ENCODE measurements at places on chromosomes 4 and X. TPM values are rescaled to one million over a fixed set of nuclear protein-coding genes. Genes with fewer than 3 reads are reported as not detected.

The MAB21L2 gene
- total RNA-seq: not detected

The NIPAL1 gene
- total RNA-seq: 8.9 TPM

The PRRG3 gene
- not detected for total RNA-seq

The IBSP gene
- not detected for total RNA-seq

The MAGEE1 gene
- total RNA-seq: 3.0 TPM

The TCEAL2 gene
- total RNA-seq: not detected

The GPR173 gene
- not detected for total RNA-seq

The MAGEA6 gene
- total RNA-seq: not detected

The GPR34 gene
- total RNA-seq: 0.38 TPM

The FRAS1 gene
- total RNA-seq: 0.08 TPM

The SMR3B gene
- total RNA-seq: not detected

The USP26 gene
- not detected for total RNA-seq

GRCh38 chrX:43500246-43500645 lies 155.9 kb upstream of the MAOA start:
- no peak for DNase-seq

DNA sequence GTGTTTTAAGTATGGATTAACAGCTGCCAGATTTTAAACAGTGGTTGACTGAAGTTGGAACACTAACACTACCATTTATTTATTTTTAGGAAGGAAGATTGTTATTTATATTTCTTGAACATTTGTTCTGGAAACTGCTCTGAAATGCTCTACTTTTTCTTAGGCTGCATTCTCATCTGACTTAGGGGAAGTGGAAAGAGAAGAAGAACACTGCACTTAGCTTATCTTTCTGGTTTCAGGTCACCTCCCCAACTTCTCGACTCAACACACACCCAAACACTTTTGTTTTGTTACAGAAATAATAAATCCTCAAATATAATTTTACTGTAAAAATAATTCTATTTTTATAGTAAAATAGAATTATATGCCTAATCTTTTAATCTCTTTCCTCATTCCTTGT lies 18.6 kb downstream of the BLTP1 start:
- DNase-seq: no peak

- no peak for DNase-seq
Observed at GRCh38 chrX:70907900-70908299, 611 bp downstream of the TEX11 start.

GRCh38 chr4:76206222-76206942 lies 7.2 kb downstream of the SCARB2 start:
- no peak for DNase-seq

DNA sequence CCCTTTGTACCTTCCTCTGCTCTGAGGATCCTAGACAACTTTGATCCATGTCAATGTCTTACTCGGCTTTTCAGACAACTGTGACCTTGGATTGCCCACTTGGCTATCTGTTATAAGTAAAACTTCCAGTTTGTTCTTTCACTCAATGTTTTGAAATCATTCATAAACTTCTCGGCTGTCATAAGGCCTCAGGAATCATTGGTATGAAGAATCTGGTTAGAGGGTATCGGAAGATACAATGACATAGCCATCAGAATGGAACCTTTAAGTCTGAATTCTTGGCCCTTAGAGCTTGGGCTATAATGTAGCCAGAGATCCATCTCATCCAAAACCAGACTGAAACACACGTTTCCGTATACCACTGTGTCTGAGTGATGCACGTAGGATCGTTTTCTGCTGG lies 59.0 kb upstream of the WDR1 start:
- DNase-seq: no peak

- no peak for DNase-seq
Observed at GRCh38 chr4:48692897-48693296, 87.2 kb downstream of the FRYL start.

DNA sequence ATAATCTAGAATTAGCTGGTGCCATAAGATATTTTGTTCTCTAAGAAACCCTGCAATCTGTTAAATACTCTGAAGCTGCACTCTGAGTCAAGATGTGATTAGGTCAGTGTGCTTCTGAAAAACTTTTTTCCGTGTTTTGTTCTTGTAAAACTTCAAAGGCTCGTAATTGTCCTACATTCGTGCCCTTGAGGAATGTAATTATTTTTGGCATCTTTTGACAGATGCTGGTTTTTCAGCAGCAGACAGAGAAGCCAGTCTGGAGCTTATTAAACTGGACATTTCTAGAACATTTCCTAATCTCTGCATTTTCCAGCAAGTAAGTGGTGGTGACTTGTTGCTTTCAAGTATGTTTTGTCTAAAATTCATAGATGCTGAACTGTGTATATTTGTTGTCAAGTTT lies 36.8 kb upstream of the TADA2B start:
- no peak for DNase-seq

DNA sequence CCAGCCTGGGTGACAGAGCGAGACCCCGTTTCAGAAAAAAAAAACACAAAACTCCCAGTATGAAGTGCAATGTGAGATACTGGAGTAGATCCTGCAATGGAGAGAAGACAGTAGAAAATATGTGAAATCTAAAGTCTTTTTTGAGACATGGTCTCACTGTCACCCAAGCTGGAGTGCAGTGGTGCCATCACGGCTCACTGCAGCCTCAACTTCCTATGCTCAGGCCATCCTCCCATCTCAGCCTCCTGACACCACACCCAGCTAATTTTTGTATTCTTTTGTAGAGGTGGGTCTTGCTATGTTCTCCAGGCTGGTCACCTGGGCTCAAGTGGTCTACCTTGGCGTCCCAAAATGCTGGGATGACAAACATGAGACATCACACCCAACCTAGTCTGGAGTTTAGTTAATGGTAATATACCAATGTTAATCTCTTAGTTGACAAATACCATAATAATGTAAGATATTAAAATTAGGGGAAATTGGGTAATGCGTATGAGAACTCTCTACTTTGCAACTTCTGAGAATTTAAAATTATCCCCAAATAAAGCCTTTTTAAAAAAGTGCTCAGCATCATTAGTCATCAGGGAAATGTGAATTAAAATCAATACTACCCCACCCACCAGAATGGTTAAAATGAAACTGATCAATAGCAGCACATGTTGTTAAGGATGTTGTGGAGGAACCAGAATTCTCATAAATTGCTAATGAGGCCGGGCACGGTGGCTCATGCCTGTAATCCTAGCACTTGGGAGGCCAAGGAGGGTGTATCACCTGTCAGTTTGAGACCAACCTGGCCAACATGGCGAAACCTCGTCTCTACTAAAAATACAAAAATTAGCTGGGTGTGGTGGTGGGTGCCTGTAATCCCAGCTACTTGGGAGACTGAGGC lies 15.0 kb downstream of the RBMX start:
- DNase-seq: no peak

DNA sequence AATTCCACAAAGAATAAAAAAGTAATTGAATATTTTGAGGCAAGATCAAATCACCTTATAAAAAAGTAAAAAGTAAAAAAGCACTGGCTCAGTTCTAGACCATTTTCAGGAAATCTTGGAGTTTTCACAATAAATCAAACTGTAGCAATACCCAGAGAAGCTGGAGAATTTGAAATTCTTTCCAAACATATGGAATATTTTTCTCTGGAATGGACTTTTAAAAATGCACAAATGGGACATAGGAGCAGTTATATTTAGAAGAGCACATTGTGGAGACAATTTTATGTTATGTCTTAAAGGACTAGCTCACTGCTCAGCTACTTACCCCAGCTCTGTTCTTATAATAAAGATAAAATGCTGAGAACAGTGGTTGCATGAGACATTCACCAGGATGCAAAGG lies 211.9 kb upstream of the KIT start:
- DNase-seq: no peak

DNA sequence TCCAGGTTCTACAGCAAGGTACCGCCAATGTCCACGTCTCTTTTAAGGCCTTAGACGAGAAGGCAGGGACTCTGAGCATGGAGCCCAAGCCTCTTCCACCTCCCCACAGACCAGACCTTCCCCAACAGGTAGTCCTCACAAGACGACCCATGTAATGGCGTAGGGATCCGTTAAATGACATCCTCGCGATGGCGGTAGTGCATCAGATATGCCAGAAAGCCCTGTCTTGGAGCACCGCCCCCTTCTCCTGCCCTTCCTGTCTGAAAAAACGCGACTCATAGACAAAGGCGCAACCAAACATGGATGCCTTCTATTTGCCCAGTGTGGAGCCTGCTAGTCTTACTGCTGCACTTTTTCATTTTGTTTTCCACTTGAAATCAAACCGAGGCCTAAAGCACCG lies 185.4 kb downstream of the OR13H1 start:
- peak; percentile 79 for DNase-seq

DNA sequence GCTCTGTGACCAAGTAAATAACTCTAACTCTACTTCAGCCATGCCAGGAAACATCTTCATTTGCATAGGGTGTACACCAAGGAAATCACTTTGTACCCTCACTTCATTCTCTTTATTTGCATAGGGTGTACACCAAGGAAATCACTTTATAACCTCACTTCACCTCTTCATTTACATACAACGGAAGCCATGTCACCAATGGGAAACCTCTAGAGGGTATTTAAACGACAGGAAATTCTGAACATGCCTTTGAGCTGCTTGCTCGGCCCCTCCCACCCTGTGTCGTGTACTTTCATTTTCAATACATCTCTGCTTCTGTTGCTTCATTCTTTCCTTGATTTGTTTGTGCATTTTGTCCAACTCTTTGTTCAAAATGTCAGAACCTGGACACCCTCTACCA lies 848.1 kb upstream of the FRG1 start:
- no peak for DNase-seq

DNA sequence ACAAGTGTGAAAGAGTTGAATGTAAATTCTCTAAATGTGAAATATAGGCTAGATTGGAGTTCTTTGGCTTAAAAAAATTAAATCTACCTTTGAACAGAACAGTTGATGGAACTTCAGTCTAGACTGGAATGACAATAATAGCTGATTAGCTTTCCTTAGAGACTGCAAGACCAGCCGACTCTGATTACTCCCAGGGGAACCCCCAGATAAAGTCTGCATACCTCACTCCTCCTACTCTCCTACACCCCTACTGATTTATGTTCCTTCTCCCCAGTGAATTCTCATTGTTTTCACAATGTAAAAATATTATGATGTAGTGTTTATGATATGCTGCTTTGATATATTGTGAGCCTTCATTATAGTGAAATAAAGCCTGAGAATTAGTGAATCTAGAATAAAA lies 241.3 kb downstream of the CFAP299 start:
- no peak for DNase-seq

GRCh38 chr4:153067376-153067775 lies 131.3 kb downstream of the FHDC1 start:
- no peak for DNase-seq

GRCh38 chr4:114642173-114642780 lies 43.7 kb downstream of the UGT8 start:
- DNase-seq: no peak

DNA sequence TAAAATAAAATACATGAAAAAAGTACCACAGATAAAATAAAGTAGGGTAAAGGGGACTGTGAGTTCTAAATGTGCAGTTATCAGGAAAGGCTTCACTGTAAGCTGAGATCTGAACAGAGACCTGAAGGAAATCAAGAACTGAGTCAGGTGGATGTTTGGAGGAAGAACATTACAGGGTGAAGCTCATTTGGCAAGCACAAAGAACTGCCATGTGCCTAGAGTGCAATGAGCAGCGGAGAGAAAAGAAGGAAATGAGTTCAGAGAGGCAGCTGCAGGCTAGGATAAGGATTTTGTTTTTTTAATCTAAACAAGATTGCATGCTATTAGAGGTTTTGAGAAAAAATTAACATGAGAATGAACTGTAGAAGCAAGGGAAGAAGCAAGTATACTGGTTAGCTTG lies 373.1 kb downstream of the STPG2 start:
- no peak for DNase-seq

GRCh38 chrX:106243376-106243775 lies 75.3 kb downstream of the PWWP3B start:
- DNase-seq: no peak

GRCh38 chr4:137124278-137124932 lies 407.9 kb downstream of the PCDH18 start:
- DNase-seq: no peak

DNA sequence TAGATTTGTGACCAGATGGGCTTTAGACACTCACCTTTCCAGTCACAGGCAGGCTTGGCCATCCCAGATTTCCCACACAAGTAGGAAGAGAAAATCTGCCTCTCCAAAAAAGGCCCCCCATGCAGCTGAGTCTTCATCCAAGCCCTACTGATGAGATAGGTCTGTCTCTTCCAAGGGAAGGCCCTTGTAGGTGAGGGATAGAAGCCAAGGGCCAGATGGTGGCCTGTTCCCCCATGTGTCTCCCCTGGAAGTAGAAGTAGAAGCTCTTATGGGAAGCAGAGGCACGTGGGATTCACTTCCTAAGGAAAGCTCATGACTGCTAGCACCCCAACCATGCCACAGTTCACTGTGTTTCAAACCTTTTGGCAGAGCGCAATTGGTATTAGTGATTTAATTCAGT lies 81.5 kb downstream of the REPS2 start:
- DNase-seq: no peak

DNA sequence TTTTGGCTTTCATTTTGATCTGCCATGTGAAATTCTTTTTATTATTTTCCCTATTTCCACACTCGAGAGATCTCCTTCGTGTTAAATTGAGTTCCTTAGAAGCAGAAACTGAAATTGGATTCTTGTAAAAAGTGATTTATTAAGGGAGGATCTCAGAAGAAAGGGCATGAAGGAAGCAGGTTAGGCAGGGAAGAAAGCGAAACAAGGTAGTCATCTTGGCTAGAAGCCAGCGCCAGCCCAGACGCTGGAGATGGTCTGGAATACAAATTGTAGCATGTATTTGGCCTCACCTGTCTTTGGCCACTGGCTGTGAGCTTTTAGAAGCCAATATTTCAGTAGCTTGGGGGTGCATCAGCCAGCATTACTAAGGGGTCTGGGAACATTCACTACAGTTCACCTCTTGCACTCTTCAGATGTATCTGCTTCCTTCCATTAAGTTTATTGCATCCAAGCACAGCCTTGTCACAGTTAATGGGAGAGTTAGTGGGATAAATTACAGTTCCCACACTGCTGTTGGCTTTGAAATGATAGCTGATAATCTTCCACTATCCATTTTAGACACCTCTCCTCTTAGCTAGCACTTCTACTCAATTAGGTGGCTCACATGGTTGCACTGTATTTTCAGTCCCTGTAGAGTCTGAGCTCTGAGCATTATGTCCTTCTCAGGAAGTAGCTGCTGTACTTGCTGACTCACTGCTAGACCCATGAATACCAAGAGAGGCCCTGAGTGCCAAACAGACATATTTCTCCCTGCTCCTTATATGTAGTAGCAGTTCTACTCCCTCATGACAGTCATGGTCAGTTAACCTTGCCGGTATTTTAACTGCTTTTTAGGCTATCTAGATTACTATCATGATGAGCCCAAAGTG lies 14.6 kb downstream of the GRXCR1 start:
- DNase-seq: no peak

GRCh38 chr4:185849664-185850550 lies 37.9 kb upstream of the SORBS2 start:
- no peak for DNase-seq

- no peak for DNase-seq
Observed at GRCh38 chrX:151985531-151985930, 11.1 kb upstream of the GABRE start.

DNA sequence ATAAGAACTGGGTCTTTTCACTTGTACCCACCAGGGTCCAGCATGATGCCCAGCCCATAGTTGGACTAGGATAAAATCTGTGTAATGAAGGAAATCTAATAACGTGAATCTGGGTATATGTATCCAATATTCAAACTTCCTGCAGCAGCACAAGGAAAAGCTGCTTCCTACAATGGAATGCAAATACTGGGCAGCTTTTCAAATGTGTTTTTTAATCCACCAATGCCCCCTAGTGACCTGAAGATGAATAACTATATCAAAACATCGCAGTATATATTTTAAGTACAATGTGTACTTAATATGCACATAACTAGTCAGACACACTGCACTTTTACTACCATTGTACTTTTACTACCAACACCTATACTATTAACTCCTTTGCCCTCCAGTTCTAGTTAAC lies 5.3 kb downstream of the APOO start:
- no peak for DNase-seq

Data from activated T-cell treated with anti-CD3 and anti-CD28 coated beads, Interleukin-2, amount 50 U/mL, for 4 hours (primary cell).